Naive thymus-derived CD4-positive, alpha-beta T cell (primary cell): ENCODE measurements at places on chromosomes 6 and 20. TPM values are rescaled to one million over a fixed set of nuclear protein-coding genes. Genes with fewer than 3 reads are reported as not detected.

Gene SLC17A4
- polyA plus RNA-seq, result not detected

DNA sequence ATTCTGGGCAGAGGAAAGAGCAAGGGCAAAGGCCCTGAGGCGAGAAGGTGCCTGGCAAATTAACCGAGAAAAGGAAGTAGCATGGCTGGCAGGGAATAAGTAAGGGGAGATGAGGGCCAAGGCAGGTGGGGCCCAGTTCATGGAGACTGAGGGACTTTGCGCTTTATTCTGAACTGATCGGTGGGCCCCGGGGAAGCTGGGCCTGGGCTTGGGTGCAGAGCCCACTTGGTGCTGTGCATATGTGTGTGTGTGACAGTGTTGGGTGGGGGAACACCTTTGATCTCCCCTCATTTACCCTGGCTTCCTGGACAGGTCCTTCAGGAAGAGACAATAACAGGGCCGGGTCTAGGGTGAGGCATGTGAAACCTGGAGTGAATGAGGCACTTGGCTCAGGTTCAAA is 2.9 kb upstream of the MDFI start:
- no peak for DNase-seq

DNA sequence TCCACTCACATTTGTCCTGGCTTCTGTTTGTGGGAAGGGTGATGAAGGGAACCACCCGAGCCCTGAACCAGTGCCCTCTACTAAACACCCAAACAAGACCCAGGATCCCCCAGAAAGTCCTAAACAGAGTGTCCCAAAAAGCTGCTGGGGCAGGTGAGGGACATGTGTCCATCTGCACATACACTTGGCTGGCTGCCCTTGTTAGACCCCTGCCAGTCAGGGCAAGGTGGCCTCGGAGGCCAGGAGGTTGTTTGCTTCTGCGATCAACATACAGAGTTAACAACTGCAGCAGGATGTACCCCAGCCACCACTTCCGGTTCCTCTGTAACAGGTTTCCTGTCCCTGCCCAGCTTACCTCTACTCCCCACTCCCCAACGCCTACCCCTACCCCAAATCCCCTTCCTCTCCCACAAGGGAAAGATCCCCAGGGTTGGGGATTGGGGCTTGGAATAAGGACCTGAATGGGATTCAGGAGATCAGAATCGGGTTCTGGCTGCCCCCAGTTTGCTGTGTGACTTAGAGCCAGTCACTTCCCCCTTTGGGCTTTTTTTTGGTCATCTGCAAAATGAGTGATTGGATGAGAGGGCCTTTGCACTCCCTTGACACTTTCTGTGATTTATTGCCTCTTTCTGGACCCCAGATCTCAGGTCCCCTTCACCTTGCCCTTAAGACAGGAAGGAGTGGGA is 13.9 kb downstream of the DEF6 start:
- peak; percentile 60 for DNase-seq

DNA sequence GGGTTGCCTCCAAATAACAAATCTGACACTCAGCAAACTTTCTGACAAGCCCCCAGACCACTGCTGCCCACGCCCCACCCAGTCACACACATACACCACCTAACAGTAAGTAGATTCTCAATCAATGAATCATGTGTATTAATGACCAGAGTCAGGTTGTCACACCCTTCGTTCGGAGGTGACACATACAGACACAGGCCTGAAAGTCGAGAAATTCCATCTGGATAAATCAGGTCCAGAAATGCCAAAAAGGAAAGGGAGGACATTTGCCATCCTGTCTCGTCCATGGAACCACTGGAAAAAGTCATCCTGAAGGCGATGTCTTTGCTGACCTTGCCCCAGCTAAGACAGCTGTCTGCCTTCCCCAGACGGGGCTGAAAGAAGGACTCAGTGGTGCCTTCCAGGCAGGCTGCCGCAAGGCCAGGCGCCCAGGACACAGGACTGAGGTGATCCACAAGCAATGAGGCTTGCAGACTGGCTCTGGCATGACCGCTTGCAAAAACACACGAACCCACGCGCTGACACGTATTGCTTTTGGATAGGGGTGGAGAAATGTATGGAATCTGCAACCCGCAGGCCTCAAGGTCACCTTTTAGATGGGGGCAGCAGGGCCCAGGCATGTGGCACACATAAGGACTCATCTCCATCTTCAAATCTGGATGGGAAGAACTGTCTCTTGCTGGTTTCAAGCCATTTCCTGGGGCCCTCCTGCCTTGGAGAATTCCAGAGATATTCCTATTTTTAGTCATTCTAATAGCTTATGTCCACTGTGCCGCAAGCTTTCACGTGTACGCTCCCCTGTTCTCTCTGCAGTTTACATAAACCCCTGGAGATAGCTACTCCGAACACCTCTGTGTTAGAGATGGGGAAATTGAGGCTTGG is 9.0 kb downstream of the NFATC2 start:
- no peak for DNase-seq
